Activated naive CD4-positive, alpha-beta T cell treated with anti-CD3 and anti-CD28 coated beads, Interleukin-2, amount 50 U/mL, for 16 hours (primary cell): ENCODE measurements at places on chromosomes 2 and 18.

DNA sequence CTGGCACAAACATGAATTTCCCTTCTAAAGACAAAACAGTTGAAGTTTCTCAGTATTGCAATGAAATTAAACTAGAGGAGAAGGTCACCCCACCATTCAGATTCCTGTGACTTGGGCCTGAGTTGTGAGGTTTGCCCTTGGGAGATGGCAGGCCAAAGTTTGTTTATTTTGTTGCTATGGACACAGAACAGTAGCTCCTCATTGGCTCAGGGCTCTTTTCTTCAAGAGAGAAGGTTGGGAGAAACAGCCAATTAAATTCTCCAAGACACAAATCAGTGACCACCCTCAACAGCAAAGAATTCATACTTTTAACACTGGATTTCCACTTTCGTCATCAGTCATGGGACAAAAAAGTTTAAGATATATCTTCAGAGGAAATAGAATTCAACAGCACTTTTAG is at the start of gene FLACC1:
Gene FLACC1 (minus strand): TSS at position 125 of the 400 bp plus-strand sequence. CDS start 5,941 bp downstream, outside the sequence.
- DNase-seq = no peak

GRCh38 chr2:75547345-75548035 is 13.2 kb downstream of the EVA1A start:
- no peak for DNase-seq

DNA sequence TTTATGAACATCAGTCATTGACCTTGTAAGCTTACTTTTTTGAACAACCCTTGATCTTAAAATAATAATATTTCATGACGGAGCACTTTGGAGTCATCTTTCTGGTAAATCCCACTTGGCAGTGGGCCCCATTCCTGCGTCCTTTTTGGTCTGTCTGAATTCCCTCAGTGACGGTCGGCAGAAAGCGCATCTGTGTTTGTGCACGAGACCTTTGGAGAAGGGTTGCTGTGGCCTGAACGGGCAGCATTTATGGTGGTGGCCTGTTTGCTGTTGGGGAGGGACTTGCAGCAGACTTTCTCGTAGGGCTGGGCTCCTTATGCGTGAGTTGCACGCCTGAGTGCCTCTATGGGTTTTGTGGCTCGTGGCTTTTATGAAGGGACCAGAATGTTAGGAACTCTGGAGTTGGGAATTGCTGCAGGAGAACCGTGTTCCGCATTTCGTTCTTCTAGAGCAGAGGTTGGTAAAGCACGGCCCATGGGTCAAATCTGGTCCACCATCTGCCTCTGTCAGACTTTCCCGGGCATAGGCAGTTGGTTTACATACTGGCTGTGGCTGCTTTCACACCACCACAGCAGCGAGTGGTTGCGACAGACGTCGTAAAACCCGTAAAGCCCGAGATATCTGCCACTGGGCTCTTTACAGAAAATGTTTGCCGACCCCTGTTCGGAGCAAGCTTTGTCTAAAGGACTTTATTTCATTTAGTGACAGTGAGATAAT is 30.8 kb downstream of the LPIN1 start:
- no peak for DNase-seq

DNA sequence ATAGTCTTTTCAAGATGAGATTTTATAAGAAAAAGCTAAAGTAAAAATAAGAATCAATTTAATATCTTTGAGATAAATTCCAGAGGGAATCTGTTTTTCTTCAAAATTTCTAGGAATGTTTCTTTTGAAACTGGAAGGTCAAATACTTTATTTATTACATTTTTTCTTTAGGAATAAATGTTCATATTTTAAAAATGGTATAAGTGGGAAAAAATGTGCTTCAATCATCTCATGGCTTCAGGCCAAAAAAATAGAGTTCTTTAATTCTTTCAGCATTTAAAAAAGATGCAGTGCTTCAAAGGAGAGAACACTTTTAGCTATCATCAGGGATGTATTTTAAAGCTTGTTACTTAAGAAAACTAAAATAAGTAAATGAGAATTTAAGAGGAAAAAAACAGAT is 110.6 kb downstream of the NEB start:
- DNase-seq = no peak

DNA sequence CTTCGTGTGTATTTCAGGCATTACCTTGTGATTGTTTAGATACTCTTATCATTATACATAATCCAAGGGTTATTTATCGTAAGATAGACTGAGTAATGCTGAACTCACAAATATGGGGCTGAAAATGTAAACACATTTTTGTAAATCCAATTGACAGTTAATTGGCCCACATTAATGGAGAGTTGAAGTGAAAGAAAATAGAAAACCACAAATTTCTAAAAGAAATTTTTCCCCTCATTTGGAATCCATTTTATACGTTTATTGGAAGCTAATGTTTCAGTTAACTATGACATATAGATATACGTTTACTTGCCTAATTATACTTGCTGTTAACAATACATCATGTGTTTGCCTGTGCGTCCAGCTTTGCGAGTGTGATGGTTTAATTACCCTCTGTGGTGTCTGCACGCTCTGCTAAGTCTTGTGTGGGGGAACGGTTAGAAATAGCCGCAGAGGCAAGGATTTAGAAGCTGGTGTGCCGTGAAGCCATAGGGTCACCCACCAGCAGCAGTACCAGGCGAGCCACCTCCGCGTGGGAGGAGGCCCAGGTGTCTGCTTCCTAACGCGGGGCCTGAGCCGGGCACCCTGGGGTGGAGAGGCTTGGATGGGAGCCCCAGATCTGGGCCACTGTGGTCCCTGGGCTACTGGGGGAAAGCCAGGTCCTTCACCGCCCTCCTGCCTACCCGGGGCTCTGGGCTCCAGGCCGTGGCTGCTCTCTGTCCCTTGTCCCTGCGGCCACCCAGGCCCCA is 38.0 kb downstream of the TSHZ1 start:
- no peak for DNase-seq

- no peak for DNase-seq
Observed at GRCh38 chr2:218811382-218811781, 20.2 kb downstream of the PRKAG3 start.

DNA sequence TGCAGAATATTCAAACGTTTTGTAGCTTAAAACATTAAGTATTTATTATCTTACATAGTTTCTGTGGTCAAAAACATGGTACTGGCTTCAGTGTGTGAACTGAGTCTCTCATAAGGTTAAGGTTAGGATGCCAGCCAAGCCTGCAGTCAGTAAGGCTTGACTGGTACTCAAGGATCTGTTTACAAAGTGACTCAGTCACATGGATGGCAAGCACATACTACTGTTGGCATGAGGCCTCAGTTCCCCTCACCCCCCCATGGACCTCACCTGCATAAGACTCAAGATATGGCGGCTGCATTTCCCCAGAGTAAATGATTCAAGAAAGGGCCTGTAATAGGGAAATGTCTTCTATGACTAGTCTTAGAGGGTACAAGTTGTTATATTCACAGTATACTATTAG is 1167.5 kb downstream of the DPP10 start:
- DNase-seq = no peak

GRCh38 chr18:5585653-5586052 is 41.9 kb upstream of the EPB41L3 start:
- no peak for DNase-seq

DNA sequence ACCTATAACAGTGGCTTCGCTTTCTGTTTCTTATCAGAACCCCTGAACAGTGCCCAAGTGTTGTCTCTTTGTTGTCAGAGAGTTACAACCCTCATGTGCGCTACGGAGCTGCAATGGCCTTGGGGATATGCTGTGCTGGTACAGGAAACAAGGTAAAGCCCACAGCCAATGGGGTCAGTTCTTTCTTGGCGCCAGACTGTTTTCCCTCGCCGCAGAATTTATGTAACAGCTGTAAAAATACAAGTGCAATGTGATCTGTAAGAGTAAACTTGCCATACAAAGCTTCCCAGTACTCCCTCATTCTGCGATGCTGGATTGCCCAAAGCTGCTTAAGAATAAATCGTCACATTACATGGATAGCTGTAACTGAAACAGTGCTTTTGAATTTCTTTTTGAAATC is 13.9 kb upstream of the HTR2B start:
- DNase-seq = no peak

GRCh38 chr18:55370936-55371335 is 217.1 kb downstream of the TCF4 start:
- no peak for DNase-seq
